ENCODE measurements at places on chromosomes 1 and 21. TPM values are rescaled to one million over a fixed set of nuclear protein-coding genes. Genes with fewer than 3 reads are reported as not detected.
A peak's percentile ranks its signal among the peaks of the same experiment; 100 is the strongest.

- H3K4me3 ChIP-seq: no peak overlapping the region
- no peak overlapping the region for H3K27ac ChIP-seq
- no peaks in the 10 kb centered on the region for H3K27me3 ChIP-seq
- H3K36me3 ChIP-seq: no peaks in the 10 kb centered on the region
- DNase-seq: no peak
- H3K4me1 ChIP-seq: peaks cover 18% of the 10 kb centered on the region
These were observed 8.7 kb downstream of the SMG7 start for GRCh38 chr1:183480971-183481441.

- peak overlapping the region; percentile 82 for H3K27ac ChIP-seq
- DNase-seq: no peak
- H3K36me3 ChIP-seq: no peaks in the 10 kb centered on the region
These were observed 1.1 kb upstream of the ZNF692 start for GRCh38 chr1:248860007-248860406.

Gene FCAMR
- total RNA-seq: not detected

Gene LCE1B
- total RNA-seq: not detected

DNA sequence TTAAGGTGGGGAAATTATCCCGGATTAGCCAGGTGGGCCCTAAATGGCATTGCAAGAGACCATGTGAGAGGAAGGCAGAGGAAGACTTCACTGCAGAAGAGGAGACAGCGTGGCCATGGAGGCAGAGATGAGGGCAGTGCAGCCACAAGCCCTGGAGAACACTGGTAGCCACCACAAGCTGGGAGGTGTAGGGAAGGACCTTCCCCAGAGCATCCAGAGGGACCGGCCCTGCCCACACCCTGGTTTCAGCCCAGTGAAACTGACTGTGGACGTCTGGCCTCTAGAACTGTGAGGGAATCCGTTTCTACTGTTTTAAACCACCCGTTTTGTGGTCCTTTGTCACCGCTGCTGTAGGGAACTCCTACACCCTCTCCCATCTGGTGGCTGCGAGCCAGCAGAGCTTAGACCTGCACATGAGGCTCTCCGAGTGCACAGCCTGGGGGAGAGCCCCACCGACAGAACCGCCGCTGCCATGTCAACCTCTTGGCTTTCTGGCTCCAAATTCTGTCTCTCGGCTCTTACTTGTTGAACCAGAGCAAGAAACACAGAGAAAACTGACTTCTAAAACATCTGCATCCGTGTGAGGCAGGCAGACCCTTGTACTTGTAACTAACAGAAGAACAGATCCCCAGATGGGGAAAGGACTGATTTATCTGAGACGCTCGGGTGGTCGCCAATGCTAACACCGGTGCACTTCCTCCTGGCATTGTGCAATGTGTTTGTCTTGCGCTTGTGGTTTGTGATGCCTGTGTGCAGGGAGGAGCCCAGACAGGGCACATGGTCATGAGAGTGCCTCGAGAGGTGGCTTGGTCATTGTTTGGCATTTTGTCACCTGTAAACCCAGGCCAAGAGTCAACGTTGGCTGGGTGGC, 90.8 kb upstream of the TMPRSS2 start:
- peaks cover 6% of the 10 kb centered on the region for H3K27me3 ChIP-seq
- H3K27ac ChIP-seq: no peak overlapping the region
- no peak for DNase-seq
- H3K4me3 ChIP-seq: no peak overlapping the region
- no peaks in the 10 kb centered on the region for H3K36me3 ChIP-seq
- peaks cover 14% of the 10 kb centered on the region for H3K4me1 ChIP-seq

- DNase-seq: no peak
- peaks cover 33% of the 10 kb centered on the region for H3K4me1 ChIP-seq
- peak overlapping the region; percentile 82 for H3K4me3 ChIP-seq
These were observed 1.2 kb downstream of the CAMK2N1 start for GRCh38 chr1:20484519-20485462.

Gene OXCT2
- total RNA-seq: not detected

DNA sequence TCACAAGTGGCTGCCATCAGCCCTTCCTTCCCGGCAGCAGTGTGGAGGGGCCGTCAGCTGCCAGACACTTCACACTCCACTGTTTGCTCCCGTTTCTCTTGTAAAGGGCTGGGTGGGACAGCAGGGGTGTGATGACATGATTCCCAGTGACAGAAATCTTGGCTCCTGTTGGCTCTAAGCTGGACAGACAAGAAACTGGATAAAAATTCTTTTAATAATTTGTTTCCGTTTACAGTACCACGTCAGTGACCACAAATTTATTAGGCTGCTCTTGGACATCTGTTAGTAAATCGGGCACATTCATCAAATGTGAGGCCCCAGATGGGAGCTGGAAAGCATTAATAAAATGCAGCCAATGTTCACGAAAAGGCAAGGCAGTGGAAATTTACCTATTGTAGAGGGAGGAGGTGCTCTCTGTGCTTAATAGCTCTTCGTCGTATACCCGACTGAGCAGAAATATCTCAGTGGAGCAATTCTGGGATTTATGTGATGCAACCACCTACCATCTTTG, 353.7 kb upstream of the GREM2 start:
- H3K27me3 ChIP-seq: no peaks in the 10 kb centered on the region
- no peak overlapping the region for H3K4me3 ChIP-seq
- DNase-seq: no peak
- no peaks in the 10 kb centered on the region for H3K36me3 ChIP-seq
- H3K4me1 ChIP-seq: peaks cover 2% of the 10 kb centered on the region

- H3K27me3 ChIP-seq: no peaks in the 10 kb centered on the region
- no peak for DNase-seq
- peak overlapping the region; percentile 17 for H3K4me3 ChIP-seq
- peaks cover 47% of the 10 kb centered on the region for H3K4me1 ChIP-seq
- H3K36me3 ChIP-seq: no peaks in the 10 kb centered on the region
These were observed 27.5 kb upstream of the SLC44A3 start for GRCh38 chr1:94792473-94793295.

DNA sequence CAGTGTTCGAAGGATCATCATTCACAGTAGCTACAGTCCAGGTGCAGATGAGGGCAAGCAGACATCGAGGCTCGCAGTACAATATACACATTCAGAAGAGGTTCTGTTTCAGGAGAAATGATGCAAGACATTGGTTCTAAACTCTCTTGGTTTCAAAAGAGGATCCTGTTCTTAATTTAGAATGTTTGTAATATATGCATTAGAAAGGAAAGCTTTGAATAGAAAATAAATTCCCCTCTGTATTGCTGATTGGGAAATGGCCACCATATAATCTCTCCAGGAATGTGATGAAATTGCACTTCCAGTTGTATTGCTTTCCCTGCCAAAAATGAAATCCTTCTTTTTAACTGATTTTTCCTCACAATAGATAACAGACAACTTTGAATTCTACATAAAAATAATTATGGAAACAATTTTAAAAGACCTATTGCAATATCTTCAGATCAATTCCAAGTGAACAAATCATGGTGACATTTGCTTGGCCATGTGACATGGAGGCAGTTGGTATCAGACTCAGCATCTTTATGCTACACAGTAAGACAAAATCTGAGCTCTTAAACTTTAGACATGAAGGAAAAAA, 27.6 kb upstream of the SIPA1L2 start:
- no peak for DNase-seq
- H3K4me3 ChIP-seq: no peak overlapping the region
- no peaks in the 10 kb centered on the region for H3K4me1 ChIP-seq
- peaks cover 2% of the 10 kb centered on the region for H3K27me3 ChIP-seq
- no peaks in the 10 kb centered on the region for H3K36me3 ChIP-seq

Gene IL20
- total RNA-seq: not detected

Gene ABCG1
- total RNA-seq: 0.51 TPM

DNA sequence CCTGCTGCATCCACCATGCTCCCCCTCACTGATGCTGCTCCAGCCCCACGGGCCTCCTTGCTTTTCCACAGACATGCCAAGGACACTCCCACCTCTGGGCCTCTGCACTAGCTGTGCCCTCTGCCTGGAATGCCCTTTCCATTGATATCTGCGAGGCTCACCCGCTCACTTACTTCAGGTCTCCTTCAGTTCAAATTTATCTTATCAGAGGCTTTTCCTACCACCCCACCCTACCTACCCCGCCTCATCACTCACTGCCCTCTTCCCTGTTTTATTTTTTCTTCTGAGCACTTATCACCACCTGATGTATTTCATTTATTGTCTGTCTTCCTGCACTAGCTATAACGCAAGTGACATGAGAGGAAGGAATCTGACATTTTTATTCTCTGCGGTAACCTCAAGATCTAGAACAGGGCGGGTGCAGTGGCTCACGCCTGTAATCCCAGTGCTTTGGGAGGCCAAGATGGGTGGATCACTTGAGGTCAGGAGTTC, 7.0 kb downstream of the HSPG2 start:
- H3K4me3 ChIP-seq: no peak overlapping the region
- no peak for DNase-seq
- H3K36me3 ChIP-seq: peaks cover 9% of the 10 kb centered on the region
- peak overlapping the region; percentile 94 for H3K27ac ChIP-seq
- H3K27me3 ChIP-seq: no peaks in the 10 kb centered on the region

- no peak for DNase-seq
- no peak overlapping the region for H3K27ac ChIP-seq
- H3K4me3 ChIP-seq: no peak overlapping the region
- peaks cover 11% of the 10 kb centered on the region for H3K4me1 ChIP-seq
- no peaks in the 10 kb centered on the region for H3K27me3 ChIP-seq
These were observed 30.4 kb upstream of the MTMR11 start for GRCh38 chr1:149967041-149967440.

Gene HSD3B1
- total RNA-seq: not detected

Gene DENND2D
- total RNA-seq: not detected

DNA sequence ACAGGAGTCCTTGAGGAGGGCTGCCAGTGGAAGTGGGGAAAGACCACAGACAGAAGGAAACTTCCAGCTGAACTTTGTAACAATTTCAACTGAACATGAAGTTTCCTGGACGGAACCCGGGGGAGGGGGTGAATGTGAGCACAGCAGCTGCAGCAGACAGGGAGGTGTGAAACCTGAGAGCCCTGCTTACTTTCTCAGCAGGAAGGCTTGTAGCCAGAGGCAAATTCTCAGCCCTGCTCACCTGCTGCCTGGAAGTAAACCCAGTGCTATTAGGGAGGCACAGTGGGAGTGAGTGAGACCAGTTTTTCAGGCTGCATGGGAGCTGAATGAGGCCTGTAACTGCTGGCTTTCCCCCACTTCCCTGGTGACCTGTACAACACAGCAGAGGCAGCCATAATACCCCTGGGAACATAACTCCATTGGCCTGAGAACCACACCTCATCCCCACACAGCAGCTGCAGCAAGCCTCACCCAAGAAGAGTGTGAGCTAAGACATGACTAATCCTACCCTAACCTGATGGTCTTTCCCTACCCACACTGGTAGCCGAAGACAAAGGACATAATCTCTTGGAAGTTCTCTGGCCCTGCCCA, 9.6 kb upstream of the SPRR2F start:
- H3K27me3 ChIP-seq: peaks cover 3% of the 10 kb centered on the region
- no peaks in the 10 kb centered on the region for H3K4me1 ChIP-seq
- no peaks in the 10 kb centered on the region for H3K36me3 ChIP-seq
- H3K27ac ChIP-seq: no peak overlapping the region
- DNase-seq: no peak
- no peak overlapping the region for H3K4me3 ChIP-seq

DNA sequence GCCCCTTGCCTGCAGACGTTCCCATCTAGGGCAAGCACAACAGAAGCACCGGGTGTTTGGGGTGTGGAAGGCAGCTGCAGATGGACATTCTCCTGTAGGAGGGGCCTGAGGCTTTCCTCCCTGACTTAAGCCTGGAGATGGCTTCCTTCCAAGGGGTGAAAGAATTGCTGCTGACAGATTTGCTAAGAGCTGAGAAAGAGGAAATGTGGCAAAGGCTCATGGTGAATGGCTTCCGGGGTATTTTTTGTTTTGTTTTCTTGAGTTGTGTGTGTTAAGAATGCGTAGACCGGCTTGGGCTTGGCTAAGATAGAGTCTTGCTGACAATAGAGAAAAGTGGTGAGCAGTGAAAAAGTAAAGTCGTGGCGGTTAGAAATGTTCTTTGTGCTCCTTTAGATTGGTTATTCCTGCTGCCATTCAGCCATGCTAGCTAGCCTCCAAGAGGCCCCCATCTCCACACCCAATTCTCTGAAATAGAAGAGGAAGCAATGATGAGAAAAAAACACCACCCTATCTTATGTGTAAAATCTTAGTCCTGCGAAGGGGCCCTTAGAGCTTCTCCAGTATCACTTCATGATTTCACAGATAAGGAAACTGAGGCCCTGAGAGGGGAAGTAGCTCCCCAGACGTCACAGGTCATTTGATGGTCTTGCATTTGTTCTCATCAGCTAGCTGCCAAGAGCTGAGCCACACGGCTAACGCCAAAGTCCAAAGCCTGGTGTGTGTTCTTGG, 36.9 kb downstream of the EIF2D start:
- peak overlapping the region; percentile 1 for H3K27ac ChIP-seq
- H3K4me1 ChIP-seq: peaks cover 5% of the 10 kb centered on the region
- no peaks in the 10 kb centered on the region for H3K36me3 ChIP-seq
- no peak for DNase-seq
